ENCODE measurements at places on chromosomes 13 and 19.

DNA sequence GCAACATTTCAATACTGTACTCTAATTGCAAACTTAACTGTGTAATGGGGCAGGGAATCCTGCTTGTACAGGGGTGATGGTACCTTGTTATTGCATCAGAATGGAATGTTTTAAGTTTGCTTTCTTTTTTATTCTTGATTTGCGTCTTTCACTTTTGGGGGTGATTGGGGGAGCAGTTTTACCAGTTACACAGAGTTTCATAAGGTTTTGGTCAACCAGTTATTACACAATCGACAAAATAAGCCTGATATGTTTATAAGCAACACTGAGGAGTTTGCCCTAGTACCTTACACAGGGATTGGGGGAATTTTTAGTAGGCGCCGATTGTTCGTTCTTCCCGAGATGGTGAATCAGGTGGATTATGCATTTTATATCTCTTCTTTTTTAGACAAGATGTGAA lies 2.7 kb downstream of the KLF5 start:
- DNase-seq = no peak

DNA sequence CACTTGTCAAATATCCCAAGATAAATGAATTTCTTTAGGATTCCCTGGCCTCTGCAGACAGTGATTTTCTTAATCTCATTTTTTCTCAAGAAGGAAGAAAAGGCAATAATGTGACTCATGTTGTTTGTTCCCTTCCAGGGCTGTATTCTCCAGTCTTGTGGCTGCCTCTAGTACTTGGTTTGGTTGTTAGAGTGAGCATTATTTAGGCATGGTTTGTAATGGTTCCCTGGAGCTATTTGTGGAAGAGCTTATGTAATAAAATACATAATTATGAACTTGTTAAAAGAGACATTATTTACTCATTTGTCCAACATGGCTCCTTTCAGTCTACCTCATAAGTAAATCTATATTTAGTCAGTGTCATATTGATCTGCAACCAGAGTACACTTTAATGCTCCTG lies 270.4 kb downstream of the DCT start:
- no peak for DNase-seq

DNA sequence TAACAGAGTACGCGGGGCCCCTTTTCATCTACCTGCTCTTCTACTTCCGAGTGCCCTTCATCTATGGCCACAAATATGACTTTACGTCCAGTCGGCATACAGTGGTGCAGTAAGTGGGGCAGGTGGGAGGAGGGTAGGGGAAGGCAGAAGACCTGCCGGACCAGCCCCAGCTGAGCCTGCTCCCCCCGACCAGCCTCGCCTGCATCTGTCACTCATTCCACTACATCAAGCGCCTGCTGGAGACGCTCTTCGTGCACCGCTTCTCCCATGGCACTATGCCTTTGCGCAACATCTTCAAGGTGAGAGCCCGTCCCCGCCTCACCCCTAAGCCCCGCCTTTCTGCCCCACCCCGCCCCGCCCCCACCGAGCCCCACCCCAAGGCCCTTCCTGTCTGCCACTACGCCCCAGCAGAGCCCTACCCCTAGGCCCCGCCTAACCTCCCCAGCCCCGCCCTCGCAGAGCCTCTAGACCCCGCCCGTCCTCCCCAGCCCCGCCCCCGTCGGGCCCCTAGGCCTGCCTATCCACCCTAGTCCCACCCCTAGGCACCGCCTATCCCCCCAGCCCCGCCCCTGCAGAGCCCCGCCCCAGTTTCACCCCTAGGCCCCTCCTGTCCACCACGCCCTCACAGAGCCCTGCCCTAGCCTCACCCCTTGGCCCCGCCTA lies 7.7 kb downstream of the NDUFB7 start:
- peak; percentile 64 for DNase-seq

DNA sequence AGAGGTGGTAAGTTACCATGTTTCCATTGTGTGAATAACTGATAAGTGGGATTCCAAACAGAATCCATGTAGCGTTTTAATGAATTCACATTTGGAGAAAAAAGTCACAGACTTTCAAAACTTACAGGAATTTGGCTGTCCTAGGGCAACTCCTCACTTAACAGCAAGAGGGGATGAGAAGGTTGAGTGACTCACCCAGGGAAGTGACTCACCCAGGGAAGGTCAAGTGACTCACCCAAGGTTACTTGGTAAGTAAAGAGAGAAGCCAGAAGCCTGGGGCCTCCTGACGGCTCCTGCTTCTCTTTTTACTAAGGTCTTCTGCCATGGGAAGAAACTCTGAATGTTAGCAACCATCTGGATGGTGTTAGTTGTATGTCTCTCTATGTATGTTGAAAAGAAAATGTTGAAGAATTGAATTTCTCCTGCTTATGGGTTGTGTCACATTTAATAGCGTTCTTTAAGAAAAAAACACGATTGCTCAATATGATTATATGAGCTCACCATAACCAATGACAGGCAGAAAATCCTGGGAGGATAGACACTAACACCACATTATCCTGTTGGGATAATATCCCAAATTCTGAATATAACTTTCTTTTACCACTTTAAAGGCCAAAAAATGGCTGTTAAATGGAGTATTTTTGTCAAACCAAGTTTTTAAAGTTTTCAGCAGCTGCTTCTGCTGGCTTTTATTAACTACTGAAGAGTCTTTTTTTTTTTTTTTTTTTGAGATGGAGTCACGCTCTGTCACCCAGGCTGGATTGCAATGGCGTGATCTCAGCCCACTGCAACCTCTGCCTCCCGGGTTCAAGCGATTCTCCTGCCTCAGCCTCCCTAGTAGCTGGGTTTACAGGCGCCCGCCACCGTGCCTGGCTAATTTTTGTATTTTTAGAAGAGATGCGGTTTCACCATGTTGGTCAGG lies 195.6 kb downstream of the GGACT start:
- peak; percentile 32 for DNase-seq

- no peak for DNase-seq
These were observed 485.3 kb downstream of the SLITRK6 start for GRCh38 chr13:85313761-85314503.

DNA sequence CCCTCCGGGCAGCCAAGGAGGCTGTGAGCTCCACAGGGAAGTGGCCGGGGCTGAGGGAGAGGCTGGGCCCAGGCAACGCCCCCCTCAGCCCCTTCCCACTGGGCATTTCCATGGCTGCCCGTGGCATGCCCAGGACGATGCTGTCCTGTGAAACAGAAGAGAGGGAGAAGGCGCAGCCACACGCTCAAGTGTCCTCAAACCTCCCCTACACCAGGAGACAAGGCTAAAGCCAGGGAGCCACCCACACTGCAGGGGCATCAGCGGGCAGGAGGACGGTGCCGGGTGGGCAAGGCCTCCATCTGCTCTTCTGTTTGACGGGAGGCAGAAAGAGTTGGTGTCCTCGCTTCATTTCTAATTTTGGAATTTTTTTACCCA lies 14.2 kb upstream of the PROZ start:
- no peak for DNase-seq

DNA sequence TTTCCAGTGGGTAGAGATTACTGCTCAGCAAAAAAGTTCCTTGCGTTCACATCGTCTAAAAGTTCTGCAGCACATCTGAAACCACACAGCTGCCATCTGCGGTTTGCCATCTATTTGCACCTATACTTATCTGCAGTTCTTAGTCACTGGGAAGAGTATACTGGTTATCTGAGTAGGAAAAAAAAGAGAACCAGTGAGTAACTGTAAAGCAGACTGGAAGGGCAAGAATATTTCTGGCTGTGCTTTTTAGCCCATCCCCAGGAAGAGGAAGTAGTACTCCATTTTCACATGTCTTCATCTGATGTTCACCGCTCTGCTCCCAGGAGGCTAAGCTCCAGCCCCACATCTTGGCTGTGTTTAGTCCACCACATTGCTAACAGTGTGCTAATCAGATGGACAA lies 35.6 kb downstream of the EFNB2 start:
- DNase-seq = no peak

- DNase-seq = no peak
These were observed 406.2 kb downstream of the DLEU7 start for GRCh38 chr13:50437252-50437651.

DNA sequence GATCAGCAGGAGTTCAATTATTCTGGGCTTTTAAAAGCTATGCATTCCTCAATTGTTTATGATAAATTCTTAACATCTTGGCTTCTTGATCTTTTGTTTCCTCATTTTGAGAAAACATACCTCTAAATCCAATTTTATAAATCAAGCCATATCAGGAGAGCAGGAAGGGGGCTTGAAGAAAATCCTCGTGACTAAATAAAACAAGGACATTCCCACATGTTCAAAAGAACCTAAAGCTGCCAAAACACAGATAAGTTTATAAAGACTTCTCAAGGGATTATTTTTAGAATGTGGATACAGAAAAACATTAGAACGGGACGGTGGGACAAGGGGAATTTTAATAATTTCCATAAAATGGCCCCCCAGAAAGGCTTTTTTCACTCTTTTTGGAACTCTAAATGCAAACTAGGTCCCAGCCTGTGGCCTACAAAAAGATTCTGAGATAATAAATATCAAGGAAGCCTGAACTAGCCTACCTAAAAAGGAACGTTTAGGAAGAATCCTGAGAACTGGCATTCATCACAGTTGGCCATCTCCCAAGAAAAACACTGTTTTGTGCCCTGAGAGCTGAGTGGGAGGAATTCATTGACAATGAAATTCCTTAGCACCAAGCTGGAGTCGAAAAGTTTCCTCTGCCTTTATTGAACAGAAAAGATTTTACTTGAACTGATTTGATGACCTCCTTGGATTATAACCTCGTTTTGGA lies 30.1 kb downstream of the ZAR1L start:
- no peak for DNase-seq

- DNase-seq = no peak
These were observed 40.9 kb upstream of the VSTM2B start for GRCh38 chr19:29484876-29485275.

DNA sequence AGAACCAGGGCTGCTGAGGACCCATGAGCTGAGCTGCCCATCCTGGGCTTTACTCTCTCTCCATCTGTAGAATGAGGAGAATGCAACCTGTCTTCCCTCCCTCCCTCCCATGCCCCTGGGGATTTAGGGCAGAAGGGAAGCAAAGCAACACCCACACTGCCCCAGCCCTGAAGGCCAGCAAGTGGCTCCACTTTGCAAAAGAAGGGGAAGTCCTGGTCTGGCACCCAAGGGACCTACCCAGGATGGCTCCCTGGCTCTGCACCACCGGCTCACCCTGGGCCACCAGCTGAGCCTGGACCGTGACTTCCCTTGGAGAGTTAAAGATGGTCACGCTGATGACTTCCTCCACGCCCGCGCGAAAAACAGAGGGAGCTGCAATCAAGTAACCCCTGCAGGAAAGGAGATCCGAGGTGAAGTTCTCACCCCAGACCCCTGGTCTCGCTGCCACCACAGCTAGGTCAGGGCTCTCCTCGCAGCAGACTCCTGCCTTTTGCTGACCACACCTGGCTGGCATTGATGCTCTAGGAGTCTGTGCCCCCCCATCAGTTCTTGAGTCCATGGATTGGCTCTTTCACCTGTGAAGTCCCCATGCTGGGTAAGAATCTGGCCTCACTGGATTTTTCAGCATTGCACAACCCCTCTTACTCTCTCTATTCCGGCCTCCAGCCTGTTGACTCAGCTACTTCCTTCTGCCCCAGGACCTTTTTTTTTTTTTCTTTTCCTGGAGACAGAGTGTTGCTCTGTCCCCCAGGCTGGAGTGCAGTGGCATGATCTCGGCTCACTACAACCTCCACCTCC lies 4.6 kb downstream of the CPAMD8 start:
- no peak for DNase-seq

GRCh38 chr19:48859711-48860572 lies 8.5 kb downstream of the PLEKHA4 start:
- peak; percentile 21 for DNase-seq

DNA sequence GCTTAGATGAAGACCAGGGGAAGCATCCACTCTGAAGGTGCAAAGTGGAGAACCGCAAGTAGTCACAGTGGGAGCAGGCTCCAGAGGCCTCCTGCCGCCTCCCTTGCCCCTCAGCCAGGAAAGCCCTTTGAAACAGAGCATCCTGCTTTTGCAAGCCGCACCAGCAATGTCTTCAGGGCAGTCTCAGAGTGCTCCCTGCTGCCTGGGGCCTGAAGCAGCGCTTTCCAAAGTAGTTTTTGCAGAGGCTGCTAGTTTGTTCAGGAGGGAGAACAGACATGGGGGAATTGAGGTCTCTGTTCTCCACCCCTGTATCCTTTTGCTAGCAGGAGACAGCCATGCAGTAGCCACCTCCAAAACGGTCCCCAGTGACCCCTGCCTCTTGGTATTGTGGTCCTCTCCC lies 15.8 kb upstream of the POP4 start:
- DNase-seq = no peak

DNA sequence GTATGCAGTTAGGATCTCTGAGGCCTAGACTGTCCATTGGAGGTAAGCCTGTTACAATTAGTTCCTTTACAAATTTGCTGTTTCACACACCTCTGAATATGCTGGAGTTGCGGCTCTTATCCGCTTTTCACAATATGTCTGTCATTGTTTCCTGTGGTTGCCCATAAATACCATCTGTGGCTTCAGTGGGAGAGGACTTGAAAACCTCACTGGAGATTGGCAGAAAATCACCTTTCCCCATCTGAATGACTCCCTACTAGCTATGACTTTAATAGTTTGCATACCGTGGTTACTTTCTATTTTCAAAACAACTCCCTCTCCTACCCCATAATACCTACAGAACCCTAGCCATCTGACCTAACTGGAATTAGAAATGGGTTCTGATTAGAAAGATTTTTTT lies 454.3 kb downstream of the PCDH17 start:
- no peak for DNase-seq

- DNase-seq = no peak
These were observed 26.2 kb downstream of the TMED1 start for GRCh38 chr19:10809651-10810285.

DNA sequence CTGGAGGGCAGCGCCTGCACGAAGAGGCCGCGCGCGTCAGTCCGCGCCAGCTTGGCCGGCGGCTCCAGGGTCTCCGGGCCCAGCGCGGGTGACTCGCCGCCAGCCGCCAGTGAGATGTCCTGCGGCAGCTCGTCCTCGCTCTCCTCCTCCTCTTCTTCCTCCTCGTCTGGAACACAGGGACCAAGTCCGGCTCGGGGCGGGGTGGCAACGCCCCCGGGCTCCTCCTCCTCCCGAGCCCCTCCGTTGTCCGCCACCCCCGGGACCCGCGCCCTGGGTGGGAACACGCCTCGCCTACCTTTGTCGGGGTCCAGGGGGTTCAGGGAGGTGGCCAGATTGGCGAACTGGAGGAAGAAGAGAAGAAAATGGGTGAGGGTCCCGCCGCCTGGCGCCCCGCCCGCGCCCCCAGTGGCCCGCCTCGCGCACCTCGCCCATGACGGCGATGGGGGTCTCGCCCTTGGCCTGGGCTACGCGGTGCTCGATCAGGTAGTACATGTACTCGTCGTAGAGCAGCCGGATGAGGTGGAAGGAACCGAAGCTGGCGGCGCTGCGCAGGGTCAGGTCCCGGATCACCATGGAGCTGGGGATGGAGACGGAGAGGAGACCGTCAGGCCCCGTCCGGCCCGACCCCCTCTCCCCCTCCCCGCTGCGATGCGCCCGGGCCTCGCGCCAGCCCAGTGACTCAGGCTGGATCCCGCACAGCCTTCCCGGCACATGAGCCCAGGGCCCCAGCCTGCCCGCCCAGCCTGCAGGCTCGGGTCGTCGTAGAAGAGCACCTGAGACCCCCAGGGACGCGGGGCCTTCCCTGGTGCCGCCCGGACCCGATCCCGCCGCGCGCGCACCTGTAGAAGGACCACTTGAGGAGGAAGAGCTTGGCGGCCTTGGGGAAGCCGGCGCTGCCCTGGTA lies 10.6 kb downstream of the DCAF15 start:
- DNase-seq = no peak

Data from CD4-positive, alpha-beta T cell treated with Interleukin-17A for 1 hour (primary cell).